ENCODE measurements at places on chromosomes 5 and 9.
A peak's percentile ranks its signal among the peaks of the same experiment; 100 is the strongest.

GRCh38 chr5:146732962-146733361 is 145.6 kb downstream of the PPP2R2B start:
- no peak for ATAC-seq

- no peak for ATAC-seq
Measured at GRCh38 chr5:160539431-160539830, 117.8 kb downstream of the PTTG1 start.

- no peak for ATAC-seq
Measured at GRCh38 chr5:160260881-160261815, 31.8 kb downstream of the FABP6 start.

GRCh38 chr9:126327714-126328185 is 1.1 kb downstream of the MVB12B start:
- peak; percentile 25 for ATAC-seq

- ATAC-seq, result no peak
Measured at GRCh38 chr5:35830587-35830986, 26.1 kb upstream of the IL7R start.

DNA sequence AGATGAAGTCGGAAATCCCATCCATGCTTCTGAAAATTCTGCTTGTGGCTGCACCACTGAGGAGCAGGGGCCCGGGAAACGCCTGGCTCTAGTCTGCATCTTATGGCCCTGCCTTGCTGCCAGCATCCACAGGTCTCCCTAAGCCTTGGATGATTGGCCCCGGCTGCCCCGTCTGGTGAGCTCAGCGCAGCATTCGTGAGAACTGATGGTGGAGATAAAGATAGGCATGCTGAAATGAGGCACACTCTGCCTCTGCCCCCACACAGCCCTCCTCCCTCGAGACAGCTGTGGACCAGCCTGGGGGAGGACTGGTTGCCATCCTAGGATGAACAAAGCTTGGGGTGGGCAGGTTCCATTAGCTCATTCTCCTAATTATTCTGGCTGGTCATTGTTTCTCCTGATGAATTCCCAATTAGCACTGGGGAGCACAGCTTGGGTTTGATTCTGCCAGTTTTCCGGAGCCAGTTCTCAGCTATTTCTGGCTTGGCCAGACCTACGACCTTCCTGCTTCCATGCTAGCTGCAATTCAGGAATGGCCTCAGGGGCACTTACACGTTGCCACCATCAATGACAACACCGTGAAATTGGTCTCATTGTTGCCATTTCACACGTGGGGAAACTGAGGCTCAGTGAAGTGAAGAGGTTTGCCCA is 62.8 kb upstream of the CPEB4 start:
- ATAC-seq, result no peak

GRCh38 chr5:144812763-144813162 is 642.1 kb downstream of the KCTD16 start:
- ATAC-seq, result no peak

- no peak for ATAC-seq
Measured at GRCh38 chr9:31824860-31825259, 559.6 kb upstream of the ACO1 start.

- no peak for ATAC-seq
Measured at GRCh38 chr9:27168496-27168895, 59.5 kb downstream of the TEK start.

DNA sequence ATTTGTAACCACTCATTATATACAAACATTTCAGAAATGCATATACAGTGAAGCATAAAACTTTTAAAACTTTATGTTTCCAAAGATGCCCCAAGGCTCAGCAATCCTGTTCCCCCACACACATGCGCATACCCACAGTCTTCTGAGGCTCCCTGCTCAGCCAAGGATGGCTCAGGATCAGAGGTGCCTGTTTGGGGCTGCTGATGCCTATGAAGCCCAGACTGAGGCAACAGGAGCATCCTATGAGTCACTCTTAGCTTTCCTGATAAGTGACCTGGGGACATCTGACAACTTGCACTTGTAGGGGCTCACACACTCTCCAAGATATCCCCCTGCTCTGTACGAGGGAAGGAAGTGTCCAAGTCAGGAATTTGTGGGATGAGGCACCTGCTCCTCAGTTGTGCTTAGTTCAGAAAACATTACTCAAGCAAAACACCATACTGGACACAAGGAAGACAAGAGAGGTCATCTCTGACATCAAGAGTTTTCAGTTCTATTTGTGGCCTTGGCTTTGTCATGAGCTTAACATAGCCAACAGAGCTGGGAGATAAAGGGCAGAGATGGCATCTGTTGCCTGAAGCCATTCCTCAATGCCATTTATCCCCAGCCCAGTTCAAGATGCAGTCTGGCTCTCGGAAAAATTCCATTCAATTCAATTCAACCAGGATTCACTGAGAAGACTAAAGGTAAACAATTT is 62.3 kb downstream of the NIPSNAP3B start:
- no peak for ATAC-seq

- ATAC-seq, result peak; percentile 48
Measured at GRCh38 chr5:33612386-33612785, 171.6 kb downstream of the TARS1 start.

- ATAC-seq, result no peak
Measured at GRCh38 chr5:148090146-148090772, 26.5 kb downstream of the SPINK5 start.

GRCh38 chr5:172169216-172169615 is 18.8 kb downstream of the STK10 start:
- no peak for ATAC-seq

DNA sequence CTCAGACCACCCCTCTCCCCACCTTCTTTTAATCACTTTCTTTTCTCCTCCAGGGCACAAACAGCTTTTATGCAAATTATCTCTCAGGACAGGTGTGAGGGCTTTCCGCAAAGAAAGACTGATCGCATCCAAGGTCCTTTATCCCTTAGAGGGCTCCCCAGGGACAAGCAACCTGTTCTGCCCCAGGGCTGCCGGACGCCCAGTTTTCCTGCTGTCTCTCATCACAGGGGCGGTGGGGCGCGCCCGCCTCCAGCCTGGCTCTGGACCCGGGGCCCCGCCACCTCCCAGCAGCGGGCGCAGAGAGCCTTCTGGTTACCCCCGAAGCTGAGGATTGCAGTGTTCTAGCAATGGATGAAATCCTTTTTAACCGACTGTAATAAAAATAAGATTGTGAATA is 266.1 kb downstream of the CWC27 start:
- no peak for ATAC-seq

GRCh38 chr5:142871363-142872193 is 101.4 kb downstream of the ARHGAP26 start:
- ATAC-seq, result peak; percentile 23

DNA sequence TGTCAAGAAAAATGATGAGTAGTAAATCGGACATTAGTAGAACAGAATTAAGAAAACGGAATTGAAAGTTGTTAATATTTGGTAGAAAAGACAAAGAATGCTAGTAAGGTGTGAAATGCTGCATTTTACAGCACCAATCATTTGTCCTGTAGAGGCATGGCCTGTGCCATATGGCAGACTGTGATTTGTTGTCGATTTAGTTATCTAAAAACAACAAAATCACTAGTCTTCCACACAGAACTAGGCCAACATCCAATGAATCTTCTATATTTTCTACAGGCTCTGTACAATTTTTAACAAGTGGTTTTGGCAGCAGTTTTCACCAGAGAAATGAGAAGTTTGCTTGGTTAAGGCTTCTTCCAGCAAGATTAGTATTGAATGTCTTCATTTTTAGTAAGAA is 10.4 kb downstream of the HNRNPK start:
- no peak for ATAC-seq

DNA sequence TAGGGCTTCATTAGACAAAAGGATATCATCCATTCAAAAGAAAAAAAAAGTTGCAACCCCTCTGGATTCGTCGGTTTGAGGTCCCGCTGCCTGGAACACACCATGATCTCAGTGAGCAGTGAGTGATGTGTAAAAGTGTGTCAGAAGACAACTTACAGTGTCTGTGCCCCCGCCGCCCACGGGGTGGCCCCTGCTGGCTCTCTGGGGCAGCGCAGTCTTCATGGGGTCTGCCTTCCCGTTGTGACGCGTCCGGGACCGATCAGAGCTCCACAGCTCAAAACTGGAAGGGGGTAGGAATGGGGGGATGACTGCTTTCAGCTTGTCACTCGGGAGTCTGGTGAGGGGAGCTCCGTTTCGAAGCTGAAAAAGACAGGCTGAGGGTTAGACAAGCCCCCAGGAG is 22.6 kb downstream of the ANKS6 start:
- ATAC-seq, result no peak

DNA sequence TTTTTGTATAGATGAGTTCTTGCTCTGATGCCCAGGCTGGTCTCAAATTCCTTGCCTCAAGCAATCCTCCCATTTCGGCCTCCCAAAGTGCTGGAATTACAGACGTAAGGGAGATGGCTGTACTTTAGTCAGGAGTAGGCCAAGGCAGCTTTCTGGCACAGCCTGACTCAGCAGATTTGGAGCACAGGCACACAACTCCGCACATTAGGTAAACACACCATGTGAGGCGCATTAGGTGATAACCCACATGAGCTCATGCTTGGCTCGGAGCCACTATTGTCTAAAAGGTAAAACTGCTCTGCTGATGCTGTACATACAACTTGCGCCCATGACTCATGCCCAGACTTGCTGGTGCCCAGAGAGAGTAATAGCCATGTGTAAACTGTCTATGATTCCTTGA is 1157.9 kb downstream of the TAF11L14 start:
- no peak for ATAC-seq
